Stimulated activated CD4-positive, alpha-beta T cell treated with anti-CD3 and anti-CD28 coated beads, Interleukin-4, amount 100 ng/mL, for 4 hours (primary cell): ENCODE measurements at places on chromosomes 5 and 9.

DNA sequence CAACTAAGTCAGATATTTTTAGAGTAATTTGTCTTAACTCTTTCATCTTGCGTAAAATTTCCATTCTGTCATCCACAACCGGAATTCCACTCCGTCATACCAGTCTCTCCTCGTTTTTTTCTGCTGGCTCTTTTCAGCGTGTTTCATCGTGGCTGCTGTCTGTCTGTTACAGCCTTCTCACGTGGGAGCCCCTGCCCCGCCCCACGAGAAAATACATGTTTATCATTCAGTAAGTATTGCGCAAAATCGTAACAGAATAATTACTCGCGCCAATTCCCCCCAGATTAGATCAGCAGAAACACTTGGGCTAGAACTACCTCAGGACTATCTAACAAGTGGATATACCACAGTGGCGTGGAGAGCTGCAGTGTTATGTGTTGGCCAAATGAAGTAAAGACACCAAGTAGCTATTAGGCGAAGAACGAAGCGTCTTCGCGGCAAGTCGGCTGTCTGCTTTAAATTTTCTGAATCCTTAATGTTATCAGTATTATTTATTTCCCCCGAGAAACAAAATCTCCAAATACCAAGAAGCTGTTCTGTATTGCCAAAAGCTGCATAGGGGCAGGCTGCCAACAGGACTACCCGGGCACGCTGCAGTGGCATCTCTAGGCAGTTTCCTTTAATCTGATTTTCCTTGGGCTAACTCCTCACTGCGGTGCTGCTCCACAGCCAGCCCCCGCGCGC, 566 bp upstream of the FOCAD start:
- DNase-seq = peak; percentile 24

GRCh38 chr5:179823937-179824744, 3.4 kb downstream of the SQSTM1 start:
- DNase-seq = no peak

DNA sequence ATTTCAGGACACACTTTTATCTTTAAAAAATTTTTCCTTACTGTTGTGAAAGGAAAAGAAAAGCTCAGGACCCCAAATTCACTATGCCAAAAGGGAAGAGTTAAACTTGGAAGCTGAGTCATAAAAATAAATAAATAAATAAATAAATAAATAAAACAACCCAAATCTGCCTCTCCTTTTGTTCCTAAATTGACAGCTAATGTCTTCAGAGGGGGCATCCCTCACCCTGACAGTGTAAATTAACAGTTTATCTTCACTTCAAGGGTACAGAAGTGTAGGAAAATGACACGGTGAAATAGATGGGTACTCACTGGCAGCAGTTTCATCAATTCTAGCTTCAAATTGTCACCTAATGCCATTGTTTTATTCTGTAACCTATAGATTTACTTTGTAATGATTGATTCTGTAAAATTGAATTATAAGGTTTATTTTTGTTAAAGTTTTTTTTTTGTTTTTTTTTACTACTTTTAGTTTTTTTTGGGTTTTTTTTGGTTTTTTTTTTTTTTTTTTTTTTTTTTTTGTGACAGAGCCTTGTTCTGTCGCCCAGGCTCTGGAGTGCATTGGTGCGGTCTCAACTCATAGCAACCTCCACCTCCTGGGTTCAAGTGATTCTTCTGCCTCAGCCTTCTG, 18.5 kb upstream of the ANXA1 start:
- no peak for DNase-seq

DNA sequence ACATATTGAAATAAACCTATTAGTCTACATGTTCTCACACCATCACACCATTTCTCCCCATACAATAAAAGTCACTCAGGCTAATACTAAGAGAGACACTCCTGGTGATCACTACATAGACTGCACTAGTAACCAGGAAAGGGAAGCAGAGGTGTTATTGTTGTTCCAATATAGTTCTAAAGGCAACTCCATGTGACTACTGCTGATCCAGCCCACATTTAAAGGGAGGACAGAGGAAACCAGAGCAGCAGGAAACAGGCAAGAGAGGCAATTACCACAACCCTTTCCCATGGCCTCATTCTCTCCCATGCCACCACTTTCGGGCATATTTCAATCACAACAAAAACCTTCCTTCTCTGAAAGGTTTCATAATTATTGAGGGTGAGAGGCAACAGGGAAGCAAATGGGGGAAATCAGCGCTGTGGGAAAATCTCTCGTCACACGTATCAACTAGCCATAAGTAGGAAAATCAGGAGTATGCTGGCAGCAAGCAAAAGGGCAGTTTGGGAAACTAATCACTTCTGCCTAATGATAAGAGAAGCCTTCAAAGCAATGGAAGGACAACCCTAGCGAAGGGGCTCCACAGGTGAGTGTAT, 1.8 kb downstream of the UBAP2 start:
- no peak for DNase-seq

GRCh38 chr9:134214766-134215419, 50.5 kb upstream of the RNU6ATAC start:
- no peak for DNase-seq

GRCh38 chr9:20838218-20838617, 154.2 kb downstream of the FOCAD start:
- DNase-seq = no peak

GRCh38 chr5:87649455-87649854, 236.7 kb upstream of the CCNH start:
- no peak for DNase-seq

GRCh38 chr5:78632467-78632866, 16.1 kb downstream of the LHFPL2 start:
- no peak for DNase-seq

DNA sequence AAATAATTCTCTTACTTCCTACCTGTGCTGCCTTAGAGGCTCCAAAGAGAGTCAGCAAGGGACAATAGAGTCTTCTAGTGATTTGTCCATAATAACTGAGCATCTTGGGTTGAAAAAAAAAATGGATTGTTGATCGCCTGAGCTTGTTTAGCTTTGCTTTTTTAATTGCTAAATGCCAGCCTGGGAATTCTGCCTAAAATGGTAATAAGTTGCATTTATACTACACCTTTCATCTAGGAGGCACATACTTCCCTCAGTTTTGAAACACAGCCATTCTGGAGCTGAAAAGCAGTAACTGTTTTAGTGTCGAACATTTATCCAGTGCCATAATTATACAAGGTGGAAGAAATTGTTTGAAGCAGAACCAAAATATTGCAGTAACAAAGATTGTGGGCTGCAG, 421.3 kb downstream of the CAAP1 start:
- no peak for DNase-seq

DNA sequence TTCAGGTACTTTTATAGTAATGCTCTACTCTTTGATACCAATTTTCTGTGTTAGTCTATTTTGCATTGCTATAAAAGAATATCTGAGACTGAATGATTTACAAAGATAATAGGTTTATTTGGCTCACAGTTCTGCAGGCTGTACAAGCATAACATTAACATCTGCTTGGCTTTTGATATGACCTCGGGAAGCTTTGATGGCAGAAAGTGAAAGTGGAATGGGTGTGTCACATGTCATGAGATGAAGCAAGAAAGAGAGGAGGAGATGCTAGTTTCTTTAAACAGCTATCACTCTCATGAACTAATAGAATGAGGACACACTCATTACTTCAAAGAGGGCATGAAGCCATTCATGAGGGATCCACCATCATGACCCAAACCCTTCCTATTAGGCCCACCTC, 270.9 kb upstream of the IL12B start:
- peak; percentile 2 for DNase-seq

GRCh38 chr5:139416651-139417050, 12.8 kb upstream of the SPATA24 start:
- DNase-seq = no peak

GRCh38 chr9:114694719-114695269, 12.8 kb upstream of the TEX48 start:
- DNase-seq = no peak

DNA sequence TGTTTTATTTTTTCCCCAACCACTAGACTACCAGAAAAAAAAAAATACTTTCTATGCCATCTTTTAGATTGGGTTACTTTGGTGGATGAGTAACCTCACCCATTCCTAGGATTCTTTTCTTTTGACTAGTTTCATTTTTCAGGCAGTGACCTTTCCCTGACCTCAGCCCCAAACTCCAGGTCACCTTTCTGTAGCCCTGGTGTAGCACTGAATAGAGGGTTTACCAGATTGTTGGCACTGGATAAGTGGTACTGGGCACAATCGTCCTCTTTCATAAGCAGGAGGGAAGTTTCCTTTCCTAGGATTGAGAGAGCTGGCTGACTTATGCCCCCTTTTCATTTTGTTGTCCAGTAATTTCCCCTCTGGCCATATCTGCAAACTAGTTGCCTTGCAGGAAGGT, 169.4 kb upstream of the TMEM161B start:
- DNase-seq = no peak

DNA sequence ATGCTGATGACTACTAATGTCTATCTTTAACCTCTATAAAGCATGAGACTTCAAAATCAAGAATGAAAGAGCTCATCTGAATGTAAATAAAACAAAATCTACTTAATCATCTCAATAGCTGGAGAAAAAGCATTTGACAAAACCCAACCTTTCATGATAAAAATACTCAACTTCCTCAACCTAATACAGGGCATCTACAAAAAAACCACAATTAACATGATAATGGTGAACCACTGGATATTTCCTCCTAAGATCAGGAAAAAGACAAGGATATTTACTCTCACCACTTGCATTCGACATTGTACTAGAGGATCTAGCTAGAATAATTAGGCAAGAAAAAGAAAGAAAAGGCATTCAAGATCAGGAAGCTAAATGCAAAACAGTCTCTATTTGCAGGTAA, 49.3 kb downstream of the FAM169A start:
- no peak for DNase-seq

DNA sequence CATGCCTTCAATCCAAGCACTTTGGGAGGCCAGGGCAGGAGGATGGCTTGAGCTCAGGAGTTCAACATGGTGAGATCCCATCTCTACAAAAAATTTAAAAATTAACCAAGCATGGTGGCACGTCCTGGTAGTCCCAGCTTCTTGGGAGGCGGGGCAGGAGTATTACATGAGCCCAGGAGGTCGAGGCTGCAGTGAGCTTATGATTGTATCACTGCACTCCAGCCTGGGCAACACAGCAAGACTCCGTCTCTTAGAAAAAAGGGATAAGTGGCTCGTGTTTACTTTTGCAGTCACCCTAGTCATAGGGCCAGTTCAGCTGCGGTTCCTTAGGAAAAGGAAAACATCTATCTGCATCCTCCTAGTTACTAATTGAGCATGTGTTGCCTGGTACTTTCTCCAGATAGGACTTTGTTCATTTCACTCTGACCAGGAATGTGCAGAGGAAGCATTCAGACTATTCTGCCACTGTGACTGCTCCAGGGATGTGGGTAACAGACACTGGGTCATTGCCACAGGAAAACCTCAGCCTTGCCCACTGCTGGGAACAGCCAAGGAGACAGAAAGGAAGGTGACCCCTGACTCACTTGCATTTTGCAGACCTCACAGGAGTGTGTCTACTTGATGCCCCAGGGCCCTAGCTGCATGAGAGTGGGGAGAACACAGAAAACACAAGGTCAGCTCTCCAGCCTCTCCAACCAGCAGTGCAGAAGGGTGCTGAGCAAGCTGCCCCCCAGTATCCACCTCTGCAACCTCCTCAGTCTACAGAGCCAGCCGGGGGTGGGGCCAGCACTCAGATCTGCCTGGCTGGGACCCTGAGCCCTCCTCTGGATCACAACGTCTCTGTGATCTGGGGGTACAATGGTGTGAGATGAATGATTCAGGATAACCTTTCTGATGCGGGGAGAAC, 33.9 kb upstream of the ALDH1B1 start:
- no peak for DNase-seq

DNA sequence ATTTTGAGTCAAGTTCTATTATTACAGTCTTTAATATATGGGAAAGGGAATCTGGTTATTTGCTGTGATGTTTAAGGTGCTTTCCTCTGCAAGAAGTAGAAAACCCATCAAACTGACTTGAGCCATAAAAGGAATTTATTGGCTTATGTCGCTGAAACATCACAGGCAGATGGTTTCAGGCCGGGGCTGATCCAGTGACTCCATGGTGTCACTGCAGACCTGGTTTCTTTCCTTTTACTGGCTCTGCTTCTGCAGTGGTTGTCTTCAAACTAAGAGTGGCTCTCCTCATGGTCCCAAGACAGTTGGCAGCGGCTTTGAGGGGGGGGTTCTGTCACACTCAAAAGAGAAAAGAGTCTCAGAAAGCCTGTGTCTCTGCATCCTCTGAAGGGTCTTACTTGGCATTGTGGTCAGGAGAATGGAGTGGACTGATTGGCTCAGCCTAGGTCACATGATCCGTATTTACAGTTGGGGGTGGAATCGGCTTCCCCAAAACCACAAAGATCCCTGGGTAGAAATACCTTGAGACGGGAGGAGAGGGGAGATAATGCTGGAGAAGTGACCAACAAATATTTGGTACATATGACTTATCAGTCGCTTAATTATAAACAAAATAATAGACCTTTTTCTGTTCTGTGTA, 106.3 kb downstream of the DAPK1 start:
- DNase-seq = no peak

- no peak for DNase-seq
Measured at GRCh38 chr5:20291766-20292165, 303.8 kb upstream of the CDH18 start.

DNA sequence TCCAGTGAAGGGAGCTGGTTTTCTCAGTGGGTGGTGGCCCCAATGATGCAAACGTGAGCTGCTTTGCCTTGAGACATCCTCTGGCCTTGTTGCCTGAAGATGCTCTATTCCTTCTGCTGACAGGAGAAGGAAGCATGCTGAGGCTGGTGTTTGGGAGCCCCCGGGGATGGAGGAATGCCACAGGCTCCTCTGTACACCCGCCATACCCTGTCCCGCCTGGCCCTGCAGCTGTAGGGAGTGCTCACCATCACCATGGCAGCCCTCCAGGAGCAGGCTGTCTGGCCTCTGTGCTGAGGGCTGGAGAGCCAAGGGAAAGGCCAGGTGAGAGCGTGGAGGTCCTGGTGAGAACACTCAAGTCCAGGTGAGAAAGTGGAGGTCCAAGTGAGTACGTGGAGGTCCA, 134.4 kb downstream of the MRPL36 start:
- DNase-seq = no peak

GRCh38 chr9:86445671-86446070, 91.5 kb upstream of the TUT7 start:
- DNase-seq = no peak

GRCh38 chr5:81513473-81513872, 119.5 kb upstream of the ACOT12 start:
- DNase-seq = no peak

- no peak for DNase-seq
Measured at GRCh38 chr5:76765249-76765648, 49.3 kb downstream of the F2R start.
